Stimulated activated CD8-positive, alpha-beta memory T cell treated with anti-CD3 and anti-CD28 coated beads, Interleukin-15, amount 100 ng/mL, for 4 hours (primary cell): ENCODE measurements at places on chromosomes 2 and 18.

DNA sequence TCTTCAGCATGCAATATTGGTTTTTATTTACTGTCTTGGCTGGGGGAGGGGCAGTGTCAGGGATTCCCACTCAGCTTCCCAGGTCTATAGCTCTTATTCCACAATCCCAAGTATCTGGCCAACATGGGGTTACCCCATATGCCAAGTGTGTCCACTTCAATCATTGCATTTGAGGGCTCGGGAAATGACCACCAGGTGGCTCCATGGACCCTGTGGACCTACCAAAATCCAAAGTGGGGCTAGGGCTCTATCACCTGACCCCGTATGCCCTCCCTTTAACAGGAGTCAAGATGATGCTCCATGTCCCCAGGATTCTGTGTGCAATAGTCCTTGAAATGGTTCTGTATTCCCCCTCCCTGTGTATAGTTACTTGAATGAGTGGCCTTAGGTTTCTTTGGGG is 12.1 kb upstream of the TRAF3IP1 start:
- no peak for DNase-seq

GRCh38 chr2:84891355-84892010 is 10.6 kb upstream of the TRABD2A start:
- DNase-seq: no peak

DNA sequence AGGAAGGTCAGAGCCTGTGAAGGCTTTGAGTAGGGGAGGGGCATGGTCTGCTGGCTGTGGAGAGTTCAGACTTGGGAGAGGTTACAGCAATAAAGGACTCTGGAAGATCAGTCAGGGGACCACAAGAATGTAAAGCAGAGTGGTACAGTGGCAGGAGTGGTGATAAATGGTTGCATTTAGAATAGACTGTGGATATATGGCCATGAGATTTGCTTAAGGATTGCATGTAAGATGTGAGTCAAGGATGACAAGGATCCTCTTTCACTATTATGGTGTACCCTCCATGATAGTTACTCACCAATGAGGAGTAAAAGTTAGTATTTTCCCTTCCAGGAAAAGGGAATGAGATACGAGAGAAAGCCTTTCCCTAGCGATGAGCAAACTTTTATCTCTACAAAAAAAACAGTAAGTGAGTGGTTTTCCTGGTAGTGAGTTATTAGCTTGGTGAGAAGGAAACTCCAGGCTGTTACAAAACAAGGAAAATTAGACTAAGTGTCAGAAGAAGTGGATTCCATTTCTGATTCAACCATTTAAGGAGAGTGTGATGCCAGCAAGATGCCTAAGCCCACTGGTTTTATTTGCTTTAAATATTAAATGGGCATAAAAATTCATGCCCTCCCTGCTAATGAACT is 818.0 kb upstream of the ACVR2A start:
- no peak for DNase-seq

GRCh38 chr18:48937869-48938750 is 12.7 kb downstream of the SMAD7 start:
- DNase-seq: no peak

GRCh38 chr18:24075767-24076597 is 61.4 kb downstream of the TTC39C start:
- DNase-seq: peak; percentile 60

DNA sequence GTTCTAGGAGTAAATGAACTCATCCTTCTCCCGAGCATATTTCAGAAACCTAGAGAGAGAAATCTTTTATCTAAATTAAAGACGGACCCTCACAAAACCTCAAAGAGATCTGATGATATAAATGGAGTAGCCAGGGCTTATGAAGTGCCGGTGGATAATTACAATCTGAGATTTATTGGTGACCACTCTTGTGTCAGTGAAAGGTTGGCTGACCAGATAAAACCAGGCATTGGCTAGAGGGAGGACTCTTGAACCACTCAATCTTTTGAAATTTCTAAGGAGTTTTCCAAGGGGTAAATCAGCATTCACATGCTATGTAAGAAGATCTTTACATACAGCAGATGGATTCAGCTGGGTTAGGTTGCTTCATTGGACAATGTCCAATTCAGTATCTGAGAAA is 227.3 kb upstream of the MMADHC start:
- DNase-seq: no peak

- no peak for DNase-seq
These were observed 9.9 kb downstream of the GPN1 start for GRCh38 chr2:27638709-27639108.

- DNase-seq: no peak
These were observed 36.3 kb downstream of the PTPRM start for GRCh38 chr18:7603259-7604000.

DNA sequence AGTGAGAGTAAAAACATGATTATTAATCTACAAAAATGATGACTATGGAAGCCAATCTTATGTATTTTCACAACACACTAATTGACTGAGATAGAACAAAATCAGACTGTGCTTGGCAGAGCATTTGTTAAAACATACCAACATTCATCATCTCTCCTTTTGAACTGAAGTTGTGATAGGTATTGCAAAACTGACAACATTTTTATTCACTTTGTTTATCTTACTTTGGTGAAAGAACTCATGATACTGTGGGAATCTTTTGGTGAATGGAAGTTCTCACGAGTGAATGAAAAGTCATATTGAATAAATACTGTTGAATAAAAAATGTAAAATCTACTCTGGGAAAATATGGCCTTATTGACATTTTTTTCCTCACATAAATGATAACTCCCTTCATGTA is 1430.2 kb upstream of the PIK3C3 start:
- no peak for DNase-seq

- no peak for DNase-seq
These were observed 88.1 kb downstream of the MRPS9 start for GRCh38 chr2:105125920-105126319.

DNA sequence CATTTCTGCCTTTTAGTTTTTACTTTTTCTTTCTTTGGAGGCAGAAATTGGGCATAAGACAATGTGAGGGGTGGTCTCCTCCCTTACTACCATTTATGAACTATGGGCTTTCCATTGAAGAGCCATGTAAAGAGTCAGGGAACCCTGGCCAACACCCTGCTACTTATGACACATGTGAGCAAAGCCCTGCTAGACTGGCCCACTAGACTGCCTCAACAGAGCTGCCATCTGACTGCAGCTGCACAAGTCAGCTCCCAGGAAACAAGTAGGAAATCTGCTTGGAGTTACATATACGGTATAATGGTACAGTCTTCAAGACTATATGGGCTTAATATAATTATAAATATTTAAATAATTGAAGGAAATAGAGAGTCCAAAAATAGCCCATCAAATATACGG is 816.8 kb downstream of the TRIB2 start:
- DNase-seq: no peak

- no peak for DNase-seq
These were observed 20.5 kb downstream of the APLF start for GRCh38 chr2:68487773-68488355.

- no peak for DNase-seq
These were observed 21.0 kb upstream of the EDAR start for GRCh38 chr2:109009920-109010610.

DNA sequence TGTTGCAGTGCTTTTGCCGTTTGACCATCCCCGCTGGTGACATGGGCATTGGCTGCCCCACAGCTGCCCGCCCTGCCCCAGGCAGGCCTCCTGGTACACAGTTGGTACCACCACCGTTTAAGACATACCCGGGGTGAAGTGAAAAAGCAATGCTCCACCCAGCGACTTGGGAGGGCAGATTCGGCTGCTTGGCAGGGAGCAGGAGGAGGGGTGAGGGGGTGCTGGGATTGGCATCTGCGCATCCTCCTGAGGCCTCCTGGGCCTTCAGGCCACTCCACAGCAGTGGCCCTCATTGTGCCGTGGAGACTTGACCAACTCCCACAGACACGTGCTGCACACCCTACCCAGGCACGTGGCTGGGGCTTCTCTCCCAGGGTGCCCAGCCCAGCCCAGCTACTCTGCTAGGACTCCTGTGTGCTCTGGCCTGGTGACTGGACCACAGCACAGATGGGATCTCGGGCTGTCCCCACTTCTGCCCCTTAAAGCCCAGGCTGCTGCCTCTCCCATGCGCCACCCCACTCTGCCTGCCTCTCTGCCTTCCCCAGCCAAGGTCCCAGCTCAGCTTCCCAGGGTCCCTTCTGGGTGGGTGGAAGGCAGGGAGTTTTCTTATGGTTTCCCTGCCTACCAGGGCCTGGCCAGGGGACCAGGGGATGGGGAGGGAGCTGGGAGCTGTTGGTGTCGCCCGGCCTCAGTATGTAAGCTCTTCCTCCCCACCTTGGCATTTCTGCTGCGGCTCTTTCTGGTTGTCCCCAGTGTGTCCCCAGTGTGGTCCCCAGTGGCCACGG is 157.0 kb upstream of the HS6ST1 start:
- DNase-seq: no peak

DNA sequence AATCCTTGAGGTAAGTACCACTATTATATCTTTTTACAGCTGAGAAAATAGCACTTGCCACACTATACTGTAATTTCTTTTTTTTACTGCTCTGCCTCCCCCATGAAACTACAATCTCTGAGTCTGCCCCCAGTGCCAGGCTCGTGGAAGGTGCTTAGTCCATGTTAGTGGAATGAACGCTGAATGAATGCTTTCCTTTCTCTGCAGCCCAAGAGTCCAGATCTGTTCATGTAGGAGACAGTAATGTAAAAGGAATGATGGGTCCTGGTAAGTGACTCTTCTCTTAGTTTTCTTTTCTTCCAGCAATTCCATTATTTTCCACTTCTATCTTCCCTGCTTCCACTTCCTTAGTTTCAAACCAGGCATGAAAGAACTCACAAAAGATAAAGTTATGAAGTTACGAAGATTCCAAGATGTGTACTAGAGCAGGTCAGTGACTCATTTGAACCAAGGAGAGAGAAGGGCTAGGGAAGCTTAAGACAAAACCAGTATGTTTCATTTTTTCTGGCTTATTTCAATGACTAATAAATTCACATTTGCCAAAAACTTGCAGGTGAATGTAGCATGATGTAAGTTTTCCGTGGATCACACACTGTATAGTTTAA is 46.0 kb downstream of the ARHGEF33 start:
- DNase-seq: no peak

DNA sequence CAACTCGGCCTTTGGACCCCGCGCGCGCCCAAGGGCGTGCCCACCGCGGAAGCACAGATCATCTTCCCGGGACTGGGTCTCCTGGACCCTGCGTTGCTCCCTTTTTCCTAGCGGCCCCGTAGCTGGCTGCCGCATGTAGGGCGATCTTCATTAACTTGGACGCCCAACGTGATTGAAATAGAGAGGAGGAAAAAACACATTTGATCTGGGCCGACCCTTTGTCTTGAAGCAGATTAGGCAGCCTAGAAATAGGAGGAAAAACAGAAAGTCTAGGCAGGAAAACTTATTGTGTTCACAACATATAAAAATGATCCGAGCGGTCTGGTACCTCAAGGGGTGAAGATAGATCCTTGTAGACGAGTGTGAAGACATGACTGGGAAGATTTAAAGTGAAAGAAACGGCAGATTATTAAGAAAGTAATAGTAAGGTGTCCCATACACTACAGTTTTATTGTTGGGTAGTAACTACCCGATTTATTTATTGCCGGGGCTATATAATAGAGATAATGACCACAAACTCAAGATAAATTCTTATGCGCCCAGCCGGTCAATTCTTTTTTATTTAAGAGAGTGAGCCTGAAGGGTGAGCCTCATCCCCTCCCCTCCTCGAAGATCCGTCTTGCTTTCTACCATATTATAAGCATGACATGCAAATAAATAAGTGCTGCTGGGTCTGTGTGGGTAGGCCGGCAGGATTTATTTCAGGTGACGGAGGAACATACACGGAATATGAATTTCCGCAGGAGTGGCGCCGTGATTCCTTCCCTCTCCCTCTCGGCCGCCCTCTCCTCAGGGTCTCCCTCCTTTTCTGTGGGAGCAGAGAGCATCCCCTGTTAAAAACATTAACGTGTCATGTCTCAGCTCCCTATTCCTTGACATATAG is 147.4 kb downstream of the MEIS1 start:
- no peak for DNase-seq

DNA sequence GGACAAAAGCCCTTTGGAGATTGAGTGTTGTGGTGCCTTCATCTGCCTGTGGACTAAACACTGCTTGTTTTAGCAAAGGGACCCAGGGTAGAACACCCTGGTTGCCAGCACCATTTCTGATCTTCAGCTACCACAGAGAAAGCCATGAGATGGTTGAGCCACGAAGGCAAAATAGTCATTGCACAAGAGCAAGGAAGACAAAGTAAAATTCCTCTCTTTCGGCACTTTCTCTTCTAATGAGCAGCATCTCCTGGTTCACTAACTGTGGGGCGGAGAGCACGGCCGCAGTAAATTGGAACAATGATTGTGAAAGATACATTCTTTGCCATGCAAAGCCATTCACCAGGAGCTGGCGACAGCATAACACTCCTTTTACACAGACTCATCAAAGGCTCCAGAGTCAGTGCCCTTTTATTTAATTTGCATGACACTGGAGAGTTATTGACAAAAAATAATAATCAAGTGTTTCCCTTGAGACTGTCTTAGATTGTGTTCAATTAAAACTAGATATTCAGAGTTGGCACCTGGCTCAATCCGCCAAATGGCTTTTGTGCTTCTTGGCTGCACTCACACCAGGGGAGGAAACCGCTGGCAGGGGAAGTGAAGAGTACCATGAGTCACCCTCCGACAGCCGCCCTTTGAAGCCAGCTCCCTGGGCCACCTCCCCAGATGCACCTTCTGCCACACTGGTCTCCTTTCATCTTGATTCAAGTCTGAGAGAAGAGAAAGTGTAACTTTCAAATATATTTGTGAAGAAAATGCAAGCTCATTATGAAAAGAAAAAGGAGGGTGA is 100.5 kb upstream of the MEIS1 start:
- DNase-seq: no peak

GRCh38 chr18:35697869-35698268 is 116.3 kb downstream of the GALNT1 start:
- no peak for DNase-seq

GRCh38 chr2:72136331-72136730 is 11.3 kb downstream of the CYP26B1 start:
- no peak for DNase-seq

- no peak for DNase-seq
These were observed 41.3 kb upstream of the TMEM247 start for GRCh38 chr2:46438102-46438501.

GRCh38 chr2:175170659-175171304 is 2.8 kb upstream of the ATF2 start:
- DNase-seq: no peak

DNA sequence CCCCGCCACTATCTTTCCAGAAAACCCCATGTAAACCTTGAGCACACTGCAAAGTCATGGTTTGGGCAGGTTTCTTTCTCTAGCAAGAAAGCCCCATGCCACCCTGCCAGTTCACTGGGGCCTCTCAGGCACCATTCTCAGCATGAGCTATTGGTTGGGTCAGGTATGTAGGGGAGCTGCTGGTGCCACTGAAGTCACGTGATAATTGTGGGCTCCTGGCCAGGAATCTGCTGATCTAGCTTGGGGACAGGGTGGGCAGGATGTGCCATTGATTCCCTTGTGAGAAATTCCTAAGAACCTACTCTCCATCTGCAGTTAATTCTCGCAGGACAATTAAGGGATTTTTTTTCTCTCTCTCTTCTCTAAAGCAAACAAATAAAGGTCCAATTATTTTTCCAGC is 26.5 kb upstream of the HNMT start:
- no peak for DNase-seq

GRCh38 chr2:152309352-152310214 is 25.4 kb upstream of the FMNL2 start:
- no peak for DNase-seq

GRCh38 chr2:69689466-69689865 is 45.9 kb upstream of the AAK1 start:
- DNase-seq: no peak
